ENCODE measurements at places on chromosomes 4 and X.

DNA sequence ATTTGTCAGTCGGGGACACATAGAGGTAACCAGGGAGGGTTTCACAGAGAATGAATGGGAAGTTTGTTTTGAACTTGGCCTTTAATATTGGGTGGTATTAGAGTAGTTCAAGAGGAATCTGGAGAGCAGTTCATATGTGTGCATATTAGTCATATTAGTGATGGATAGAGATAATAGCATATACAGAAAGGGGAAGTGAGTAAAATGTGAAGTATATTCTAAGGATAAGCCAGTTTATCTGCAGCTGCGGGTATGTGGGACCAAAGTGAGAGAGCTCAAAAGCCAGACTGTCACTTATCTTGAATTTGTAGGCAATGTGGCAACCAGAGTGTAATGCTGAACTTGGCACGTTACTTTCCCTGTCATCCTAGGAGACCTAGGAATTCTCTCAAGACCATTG, 169.9 kb downstream of the AFF2 start:
- DNase-seq = no peak

DNA sequence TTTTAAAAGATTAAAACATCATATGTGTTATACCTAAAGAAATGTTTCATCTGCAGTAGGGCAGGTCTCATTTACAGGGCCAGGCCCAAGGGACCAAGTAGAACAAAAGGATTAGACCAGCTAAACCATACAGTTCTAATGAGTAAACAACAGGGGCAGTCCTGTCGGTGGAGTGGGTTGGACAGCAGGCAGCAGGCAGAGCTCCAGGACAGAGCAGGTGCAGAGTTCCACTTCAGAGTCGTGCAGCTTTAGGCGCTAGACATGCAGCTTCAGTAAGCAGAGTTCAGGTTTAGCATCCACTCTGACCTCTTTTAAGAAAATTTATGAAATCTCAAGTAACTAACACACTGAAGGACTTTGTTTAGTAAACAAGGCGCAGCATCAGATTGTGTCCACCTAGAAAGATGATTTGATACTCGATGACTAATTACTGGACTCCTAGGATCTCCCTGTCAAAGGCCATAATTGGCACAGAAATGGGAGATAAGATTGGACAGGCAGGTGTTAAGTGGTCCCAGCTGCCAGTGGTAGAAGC, 487.7 kb upstream of the INTU start:
- DNase-seq = no peak

GRCh38 chr4:141567326-141567915, 69.0 kb upstream of the IL15 start:
- no peak for DNase-seq

DNA sequence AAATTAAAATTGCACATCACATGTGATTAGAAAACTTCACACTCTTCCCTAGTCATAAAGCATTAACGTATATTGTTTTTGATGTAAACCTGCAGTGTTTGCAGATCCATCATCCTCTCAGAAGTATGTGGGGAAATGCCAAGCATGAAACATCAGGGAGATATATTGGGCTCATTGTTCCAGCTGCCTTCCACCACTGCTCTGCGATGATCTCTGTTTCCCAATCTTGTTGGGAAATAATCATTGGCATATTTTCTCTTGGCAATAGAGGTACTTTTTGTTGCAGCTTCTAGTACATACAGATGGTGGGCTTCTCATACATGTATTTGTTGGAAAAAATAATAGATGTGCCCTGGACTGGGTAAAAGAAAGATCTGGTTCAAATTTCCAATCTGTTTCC, 466.3 kb upstream of the HS3ST1 start:
- DNase-seq = no peak

DNA sequence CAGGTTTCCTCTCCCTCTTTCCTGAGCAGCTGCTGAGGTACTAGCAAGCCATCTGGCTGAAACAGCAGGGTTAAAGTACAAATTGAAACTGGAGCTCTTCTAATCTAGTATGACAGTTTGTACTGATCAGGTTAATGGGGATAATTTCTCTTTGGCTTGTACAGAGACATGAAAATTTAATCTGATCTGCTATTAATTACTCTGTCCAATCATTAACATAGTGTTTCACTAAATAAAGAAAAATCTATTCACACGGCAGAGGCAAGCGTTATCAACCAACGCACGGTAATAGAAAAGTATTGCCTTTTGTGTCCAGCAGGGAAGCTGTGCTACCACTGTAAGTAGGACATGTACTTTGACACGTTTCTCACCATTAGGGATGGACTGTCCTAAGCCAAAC, 71.1 kb downstream of the IGSF1 start:
- no peak for DNase-seq

DNA sequence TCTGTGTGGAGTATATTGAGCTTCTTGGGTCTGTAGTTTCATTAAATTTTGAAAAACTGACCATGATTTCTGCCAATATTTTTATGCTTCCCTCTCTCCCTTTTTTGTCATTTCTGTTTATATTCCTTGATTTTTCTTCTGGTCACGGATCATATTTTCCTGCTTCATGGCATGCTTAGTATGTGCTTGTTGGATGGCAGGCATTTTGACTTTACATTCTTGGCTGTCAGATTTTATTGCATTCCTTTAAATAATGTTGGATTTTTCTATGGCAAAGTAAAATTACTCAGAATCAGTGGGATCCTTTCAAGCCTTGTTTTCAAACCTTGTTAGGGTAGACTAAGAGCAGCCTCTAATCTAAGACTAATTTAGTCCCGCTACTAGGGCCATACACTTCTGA, 531.8 kb downstream of the IL15 start:
- DNase-seq = no peak

DNA sequence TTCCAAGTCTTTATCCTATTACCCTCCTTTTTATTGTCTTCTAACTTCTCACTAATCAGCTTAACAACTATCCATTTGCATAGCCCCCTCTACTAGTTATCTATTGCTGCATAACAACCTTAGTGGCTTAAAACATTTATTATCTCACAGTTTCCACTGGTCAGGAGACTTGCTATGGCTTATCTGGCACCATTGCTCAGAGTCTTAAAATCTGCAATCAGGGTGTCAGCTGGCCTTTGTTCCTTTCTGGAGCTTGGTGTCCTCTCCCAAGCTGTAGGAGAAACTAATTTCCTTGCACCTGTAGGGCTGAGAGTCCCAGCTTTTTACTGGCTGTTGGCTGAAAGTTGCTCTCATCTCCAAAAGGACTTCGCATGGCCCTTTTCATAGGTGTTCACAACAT, 137.0 kb upstream of the SMIM31 start:
- no peak for DNase-seq

GRCh38 chr4:108821351-108821930, 58.6 kb upstream of the ETNPPL start:
- DNase-seq = no peak

Data from AG08395 (cell line).